ENCODE measurements at places on chromosomes 12 and 14. TPM values are rescaled to one million over a fixed set of nuclear protein-coding genes. Genes with fewer than 3 reads are reported as not detected.

- no peak for DNase-seq
- no peak overlapping the region for H3K27ac ChIP-seq
- H3K36me3 ChIP-seq = no peaks in the 10 kb centered on the region
- no peaks in the 10 kb centered on the region for H3K27me3 ChIP-seq
- H3K4me3 ChIP-seq = no peak overlapping the region
- no peaks in the 10 kb centered on the region for H3K4me1 ChIP-seq
Measured at GRCh38 chr14:66087231-66087630, 398.9 kb upstream of the CCDC196 start.

- H3K27ac ChIP-seq = no peak overlapping the region
- no peak for DNase-seq
- no peaks in the 10 kb centered on the region for H3K4me1 ChIP-seq
Measured at GRCh38 chr12:101612160-101612916, 17.6 kb downstream of the MYBPC1 start.

- DNase-seq = no peak
- no peak overlapping the region for H3K4me3 ChIP-seq
- H3K36me3 ChIP-seq = no peaks in the 10 kb centered on the region
- no peaks in the 10 kb centered on the region for H3K4me1 ChIP-seq
- no peaks in the 10 kb centered on the region for H3K27me3 ChIP-seq
Measured at GRCh38 chr14:77485901-77486678, 12.5 kb downstream of the ISM2 start.

DNA sequence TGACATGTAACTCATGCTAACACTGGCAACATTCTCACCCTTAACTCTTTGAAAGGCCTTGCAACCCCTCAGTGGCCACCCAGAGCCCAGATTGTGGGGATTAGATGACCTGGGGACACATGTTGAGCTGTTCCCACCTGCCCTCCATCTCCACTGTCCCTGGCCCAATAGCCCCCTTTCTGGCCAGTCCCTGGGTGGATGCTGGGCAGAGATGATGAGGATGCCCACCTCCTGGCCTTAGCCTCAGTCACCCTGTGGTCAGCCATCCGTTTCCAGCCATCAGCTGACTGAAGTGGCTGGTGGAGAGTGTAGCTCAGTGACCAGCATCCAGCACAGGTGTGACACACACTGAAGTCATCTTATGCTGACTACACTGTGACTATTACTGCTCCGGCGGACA, 4.7 kb downstream of the ANHX start:
- DNase-seq = no peak
- H3K27me3 ChIP-seq = no peaks in the 10 kb centered on the region
- no peak overlapping the region for H3K4me3 ChIP-seq
- no peaks in the 10 kb centered on the region for H3K4me1 ChIP-seq

- no peak overlapping the region for H3K4me3 ChIP-seq
- H3K27ac ChIP-seq = no peak overlapping the region
- no peaks in the 10 kb centered on the region for H3K27me3 ChIP-seq
- no peak for DNase-seq
- no peaks in the 10 kb centered on the region for H3K36me3 ChIP-seq
- no peaks in the 10 kb centered on the region for H3K4me1 ChIP-seq
Measured at GRCh38 chr12:56839915-56840325, 76.8 kb downstream of the HSD17B6 start.

GRCh38 chr14:62743560-62743959, 301.7 kb downstream of the KCNH5 start:
- H3K4me1 ChIP-seq = no peaks in the 10 kb centered on the region
- no peaks in the 10 kb centered on the region for H3K27me3 ChIP-seq
- no peaks in the 10 kb centered on the region for H3K36me3 ChIP-seq
- no peak for DNase-seq

DNA sequence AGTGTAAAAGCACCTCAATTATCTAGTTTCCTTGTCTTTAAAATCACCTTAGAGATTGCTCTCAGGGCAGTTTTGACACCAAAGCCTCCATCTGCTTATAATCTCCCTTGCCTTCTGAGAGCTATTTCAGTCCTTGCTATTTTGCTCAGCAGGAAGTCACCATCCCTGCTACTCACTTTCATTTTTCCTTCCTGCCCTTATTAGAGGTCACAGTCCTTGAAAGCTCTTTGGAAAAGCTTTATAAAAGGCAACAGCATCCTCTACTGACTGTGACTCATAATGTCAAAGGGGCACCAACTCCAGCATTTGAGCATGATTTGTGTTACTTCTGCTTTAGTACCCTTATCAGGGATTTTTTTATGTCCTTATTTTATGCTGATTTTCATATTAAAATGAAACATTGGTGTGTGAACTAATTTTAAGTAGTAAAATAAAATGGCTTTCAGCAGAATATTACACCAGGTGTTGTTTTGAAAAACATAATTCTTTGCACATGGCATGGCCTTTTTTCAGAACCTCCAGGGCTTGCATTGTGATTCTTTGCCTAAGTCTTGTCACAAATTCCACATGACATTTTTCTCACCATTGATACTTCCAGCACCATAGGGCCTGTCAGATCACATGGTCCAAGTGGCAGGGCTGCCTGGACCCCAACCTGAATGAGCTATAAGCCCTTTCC, 213.0 kb downstream of the ADAMTS20 start:
- no peak for DNase-seq
- H3K36me3 ChIP-seq = no peaks in the 10 kb centered on the region
- H3K4me3 ChIP-seq = no peak overlapping the region
- no peaks in the 10 kb centered on the region for H3K27me3 ChIP-seq
- H3K4me1 ChIP-seq = no peaks in the 10 kb centered on the region
- H3K27ac ChIP-seq = no peak overlapping the region

- H3K4me3 ChIP-seq = no peak overlapping the region
- no peaks in the 10 kb centered on the region for H3K27me3 ChIP-seq
- no peaks in the 10 kb centered on the region for H3K36me3 ChIP-seq
- no peak for DNase-seq
- H3K4me1 ChIP-seq = no peaks in the 10 kb centered on the region
Measured at GRCh38 chr14:24630087-24630871, 3.7 kb downstream of the GZMB start.

DNA sequence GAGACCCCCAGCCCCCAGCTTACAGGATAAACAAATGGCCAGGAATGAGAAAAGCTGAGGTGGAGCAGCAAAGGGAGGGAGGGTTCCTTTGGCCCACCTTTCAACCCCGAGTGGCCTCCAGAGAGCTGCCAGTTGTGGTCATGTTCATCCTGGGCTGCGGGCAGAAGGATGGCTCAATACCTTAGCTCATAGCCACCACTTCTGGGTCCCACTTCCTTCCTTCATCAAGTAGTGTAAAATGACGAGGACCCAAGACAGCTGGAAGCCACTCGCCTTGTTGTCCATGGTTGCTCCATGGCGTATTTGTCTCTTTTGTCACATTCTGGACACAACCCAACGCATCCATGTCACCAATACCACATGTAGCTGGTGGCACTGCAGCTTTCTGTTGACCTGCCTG, 24.2 kb downstream of the CRACR2A start:
- H3K4me3 ChIP-seq = no peak overlapping the region
- no peak for DNase-seq
- no peaks in the 10 kb centered on the region for H3K4me1 ChIP-seq
- H3K36me3 ChIP-seq = no peaks in the 10 kb centered on the region
- H3K27ac ChIP-seq = no peak overlapping the region

GRCh38 chr12:104003596-104003995, 37.9 kb downstream of the TDG start:
- no peaks in the 10 kb centered on the region for H3K4me1 ChIP-seq
- no peaks in the 10 kb centered on the region for H3K27me3 ChIP-seq
- DNase-seq = no peak
- H3K4me3 ChIP-seq = no peak overlapping the region
- H3K27ac ChIP-seq = no peak overlapping the region
- H3K36me3 ChIP-seq = no peaks in the 10 kb centered on the region

DNA sequence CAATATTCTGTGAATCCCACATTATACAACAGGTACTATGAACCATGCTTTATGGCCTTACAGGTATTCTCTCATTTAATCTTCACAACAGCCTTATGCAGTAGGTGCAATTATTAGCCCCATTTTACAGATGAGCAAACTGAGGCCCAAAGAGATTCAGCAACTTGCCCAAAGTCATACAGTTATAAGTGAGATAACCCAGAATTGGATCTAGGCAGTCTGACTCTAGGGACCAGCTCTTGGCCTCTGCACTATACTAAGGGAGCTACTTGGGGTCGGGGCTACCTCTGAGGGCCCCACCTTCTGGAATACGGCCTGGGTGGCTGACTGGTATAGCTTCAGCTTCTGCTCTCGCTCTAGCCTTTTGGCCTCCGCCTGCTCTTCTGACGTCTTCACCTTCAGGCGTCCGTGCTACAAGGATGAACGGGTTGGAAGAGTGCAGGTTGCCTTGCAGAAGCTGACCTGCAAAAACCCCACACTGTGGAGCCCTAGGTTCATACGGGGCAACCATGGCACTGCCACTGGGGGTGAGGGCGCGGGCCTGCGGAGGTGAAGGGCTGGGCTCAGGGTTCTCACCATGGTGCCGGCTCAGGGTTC, 762 bp downstream of the RABGGTA start:
- H3K4me3 ChIP-seq = peak overlapping the region; percentile 75
- no peak for DNase-seq
- H3K4me1 ChIP-seq = no peaks in the 10 kb centered on the region
- H3K27ac ChIP-seq = peak overlapping the region; percentile 95

DNA sequence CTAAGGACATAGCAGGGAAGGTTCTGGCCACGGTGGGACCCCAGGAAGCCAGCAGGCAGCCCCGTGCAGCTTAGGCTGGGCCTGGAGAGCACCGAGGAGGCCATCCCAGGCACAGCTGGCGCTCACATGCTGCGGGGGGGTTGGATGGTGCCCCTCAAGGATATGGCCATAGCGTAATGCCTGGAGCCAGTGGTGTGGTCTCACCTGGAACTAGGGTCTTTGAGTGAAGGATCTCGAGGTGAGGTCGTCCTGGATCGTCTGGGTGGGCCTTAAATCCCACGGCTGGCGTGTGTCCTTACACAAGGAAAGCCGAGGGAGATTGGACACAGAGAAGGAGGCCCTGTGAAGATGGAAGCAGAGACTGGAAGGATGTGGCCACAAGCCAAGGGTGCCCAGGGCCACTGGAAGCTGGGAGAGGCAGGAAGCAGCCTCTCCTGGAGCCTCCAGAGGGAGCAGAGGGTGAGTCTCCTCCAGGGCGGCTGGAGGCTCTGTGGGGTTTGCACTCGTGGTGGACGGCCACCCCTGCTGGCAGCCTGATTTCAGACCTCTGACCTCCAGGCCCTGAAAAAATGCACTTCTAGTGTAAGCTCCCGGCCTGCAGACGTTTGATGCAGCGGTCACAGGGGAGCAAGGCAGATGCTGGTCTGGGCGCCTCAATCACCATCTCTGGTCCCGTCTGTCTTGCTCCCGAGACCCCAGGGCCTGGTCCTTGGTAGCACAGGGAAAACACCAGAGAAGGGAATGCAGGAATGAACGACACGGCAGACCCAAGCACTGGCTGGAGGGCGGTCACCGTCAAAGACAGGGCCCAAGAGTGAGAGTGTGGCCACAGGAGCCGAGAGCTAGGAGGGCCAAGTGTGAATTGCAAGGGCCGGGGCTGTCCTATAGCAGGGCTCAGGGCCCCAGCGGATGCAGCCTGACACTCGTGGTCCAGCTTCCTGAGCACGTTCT, 218.6 kb downstream of the KIF26A start:
- DNase-seq = no peak
- H3K27me3 ChIP-seq = no peaks in the 10 kb centered on the region
- H3K36me3 ChIP-seq = no peaks in the 10 kb centered on the region
- no peaks in the 10 kb centered on the region for H3K4me1 ChIP-seq
- H3K27ac ChIP-seq = no peak overlapping the region

DNA sequence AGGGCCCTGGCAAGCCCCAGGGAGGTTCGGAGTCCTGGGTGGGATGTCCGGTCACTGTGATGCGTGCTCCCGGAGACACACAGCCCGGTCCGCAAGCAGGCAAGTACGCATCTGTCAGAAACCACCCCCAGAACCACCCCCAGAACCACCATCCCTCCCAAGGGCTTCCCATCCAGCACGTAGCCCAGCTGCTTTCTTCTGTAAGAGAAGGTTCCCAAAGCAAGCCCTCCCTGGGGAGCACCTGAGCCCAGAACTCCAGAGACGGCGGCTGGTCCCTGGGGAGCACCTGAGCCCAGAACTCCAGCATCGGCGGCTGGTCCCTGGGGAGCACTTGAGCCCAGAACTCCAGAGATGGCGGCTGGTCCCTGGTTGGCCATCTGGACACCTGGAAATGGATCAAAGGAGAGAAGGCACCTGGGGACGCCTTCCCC, 2.6 kb upstream of the FBRSL1 start:
- H3K27ac ChIP-seq = no peak overlapping the region
- H3K36me3 ChIP-seq = no peaks in the 10 kb centered on the region
- no peak for DNase-seq
- H3K4me1 ChIP-seq = peaks cover 12% of the 10 kb centered on the region

DNA sequence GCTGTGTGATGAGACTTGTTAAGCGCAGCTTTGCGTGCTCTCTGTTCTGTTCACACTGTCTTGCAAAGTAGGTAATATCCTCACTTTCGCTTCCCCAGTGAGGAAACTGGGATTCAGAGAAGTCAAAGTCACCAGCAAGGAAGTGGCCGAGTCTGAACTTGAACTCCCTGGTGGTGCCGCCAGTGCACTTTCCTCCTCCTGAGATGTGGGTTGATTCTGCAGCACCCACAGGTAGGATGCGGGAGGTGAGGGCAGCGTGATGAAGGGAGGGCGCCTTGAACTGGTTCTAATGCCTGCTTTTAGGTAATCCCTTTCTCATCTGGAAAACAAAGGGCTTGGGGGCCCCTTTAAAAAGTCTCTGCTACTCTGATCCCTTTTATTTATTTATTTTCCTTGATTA, 54.9 kb upstream of the IGF1 start:
- no peak overlapping the region for H3K4me3 ChIP-seq
- H3K4me1 ChIP-seq = no peaks in the 10 kb centered on the region
- H3K27ac ChIP-seq = no peak overlapping the region
- DNase-seq = no peak
- H3K27me3 ChIP-seq = no peaks in the 10 kb centered on the region

GRCh38 chr14:58797010-58797429, 159.3 kb downstream of the DACT1 start:
- no peaks in the 10 kb centered on the region for H3K27me3 ChIP-seq
- H3K4me3 ChIP-seq = no peak overlapping the region
- H3K27ac ChIP-seq = no peak overlapping the region
- DNase-seq = no peak
- no peaks in the 10 kb centered on the region for H3K4me1 ChIP-seq

- H3K36me3 ChIP-seq = no peaks in the 10 kb centered on the region
- no peaks in the 10 kb centered on the region for H3K27me3 ChIP-seq
- H3K4me3 ChIP-seq = peak overlapping the region; percentile 20
- DNase-seq = no peak
- no peaks in the 10 kb centered on the region for H3K4me1 ChIP-seq
Measured at GRCh38 chr12:53495903-53496751, 3.1 kb downstream of the MAP3K12 start.

- H3K27ac ChIP-seq = no peak overlapping the region
- no peaks in the 10 kb centered on the region for H3K4me1 ChIP-seq
- DNase-seq = no peak
Measured at GRCh38 chr12:127133675-127134335, 1133.2 kb upstream of the TMEM132C start.

PTCSC3 gene
- not detected for total RNA-seq

ATXN7L3B gene
- 33.1 TPM for total RNA-seq

SLC35F4 gene
- total RNA-seq = not detected

INHBC gene
- not detected for total RNA-seq

TGM1 gene
- total RNA-seq = 18.7 TPM

BHLHE41 gene
- total RNA-seq = 5.6 TPM

Measured in breast epithelium (tissue), 4 donors.